ENCODE measurements at places on chromosomes 3 and 15.

DNA sequence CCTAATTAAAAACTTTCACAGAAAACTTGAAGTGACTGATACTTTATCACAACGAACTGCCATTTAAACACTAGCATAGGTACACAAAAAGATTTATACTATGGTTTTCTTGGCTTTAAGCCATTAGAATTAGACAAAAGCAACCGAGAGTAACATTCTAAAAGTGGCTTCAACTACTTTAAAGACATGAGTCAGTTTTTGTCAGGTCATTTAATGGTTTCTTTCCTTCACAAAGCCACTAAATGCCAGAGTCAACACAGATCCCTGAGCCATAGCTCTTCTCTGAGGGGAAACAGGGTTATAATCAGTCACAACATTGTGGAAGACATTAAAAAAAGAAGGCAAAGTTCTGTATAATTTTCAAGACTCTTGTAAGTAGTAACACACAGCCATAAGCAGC is 54.6 kb downstream of the CAPN3 start:
- DNase-seq, result no peak

GRCh38 chr15:28885630-28886430 is at the start of gene APBA2:
TSS of gene APBA2 (plus strand) at chr15:28885974. CDS start at chr15:29053885, 167,911 bp downstream.
- DNase-seq, result no peak

DNA sequence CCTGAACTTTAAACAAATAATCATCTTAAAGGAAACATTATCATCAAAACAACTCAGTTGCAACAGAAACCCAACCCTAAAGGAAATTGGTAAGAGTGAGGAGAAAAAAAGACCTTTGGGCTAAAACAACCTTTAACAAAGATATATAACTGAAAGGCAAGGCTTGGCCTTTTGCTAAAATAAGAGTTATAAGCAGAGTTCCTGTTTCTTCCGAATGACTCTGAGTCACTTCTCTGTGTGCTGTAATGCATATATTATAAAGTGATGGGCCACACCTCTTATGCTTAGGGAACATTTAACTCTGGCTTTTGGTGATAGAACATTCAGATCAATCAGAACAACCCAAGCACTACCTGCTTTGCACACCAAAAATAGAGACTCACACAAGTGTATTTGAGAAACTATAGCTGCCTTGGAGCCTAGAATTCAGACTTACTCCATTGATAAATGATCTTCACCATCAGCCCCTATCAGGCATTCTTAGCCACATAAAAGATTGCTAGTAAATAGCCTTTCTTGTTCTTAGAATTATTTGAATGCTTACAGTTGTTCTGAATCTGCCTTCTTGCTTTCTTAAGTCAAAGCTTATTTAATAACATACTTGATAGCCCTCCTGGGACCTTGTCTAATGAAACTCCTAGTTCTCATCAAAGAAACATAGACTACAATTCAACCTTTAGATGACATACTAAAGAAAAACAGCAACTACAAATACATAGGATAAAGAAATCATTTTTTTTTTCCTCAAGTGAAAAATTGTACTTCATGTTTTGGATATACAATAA is 294.2 kb upstream of the SEMA6D start:
- peak; percentile 46 for DNase-seq

DNA sequence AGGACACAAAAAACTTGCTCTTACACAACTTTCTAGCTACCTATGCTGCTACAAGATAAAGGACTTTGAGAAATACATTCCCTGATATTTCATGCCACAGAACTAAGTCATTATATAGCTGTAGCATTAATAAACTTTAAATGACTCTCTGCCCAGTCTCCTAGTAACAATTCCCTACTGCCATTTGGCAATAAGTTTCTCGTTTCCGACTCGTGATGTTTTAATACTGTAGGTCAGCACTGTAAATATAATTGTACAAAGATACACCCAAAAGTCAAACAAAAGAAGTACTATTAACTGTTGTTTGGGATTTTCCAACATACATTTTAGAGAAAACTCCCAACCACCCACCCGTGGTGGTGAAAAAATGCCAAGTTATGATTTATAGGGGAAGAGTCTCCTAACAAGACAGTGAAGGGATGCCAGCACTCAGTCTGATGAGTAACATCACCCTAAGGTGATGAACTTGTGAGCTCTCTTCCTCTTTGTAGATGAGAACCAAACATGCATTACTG is 132.2 kb downstream of the DUT start:
- no peak for DNase-seq

DNA sequence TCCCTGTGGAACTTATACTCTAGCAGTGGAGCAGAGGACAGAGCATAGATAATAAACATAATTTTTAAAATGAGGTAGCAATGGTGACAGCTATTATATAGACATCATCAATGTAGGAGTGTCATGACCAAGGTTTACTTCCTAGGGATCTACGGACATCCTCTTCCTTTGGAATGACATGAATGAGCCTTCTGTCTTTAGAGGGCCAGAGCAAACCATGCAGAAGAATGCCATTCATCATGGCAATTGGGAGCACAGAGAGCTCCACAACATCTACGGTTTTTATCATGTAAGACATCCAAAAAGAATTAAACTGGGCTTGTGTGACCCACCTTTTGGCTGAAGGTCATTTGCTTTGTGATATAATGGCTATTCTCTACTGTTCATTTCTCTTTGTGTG is 30.1 kb upstream of the CAPN3 start:
- DNase-seq, result no peak

GRCh38 chr3:136353461-136353860 is 103.3 kb downstream of the PCCB start:
- DNase-seq, result no peak

DNA sequence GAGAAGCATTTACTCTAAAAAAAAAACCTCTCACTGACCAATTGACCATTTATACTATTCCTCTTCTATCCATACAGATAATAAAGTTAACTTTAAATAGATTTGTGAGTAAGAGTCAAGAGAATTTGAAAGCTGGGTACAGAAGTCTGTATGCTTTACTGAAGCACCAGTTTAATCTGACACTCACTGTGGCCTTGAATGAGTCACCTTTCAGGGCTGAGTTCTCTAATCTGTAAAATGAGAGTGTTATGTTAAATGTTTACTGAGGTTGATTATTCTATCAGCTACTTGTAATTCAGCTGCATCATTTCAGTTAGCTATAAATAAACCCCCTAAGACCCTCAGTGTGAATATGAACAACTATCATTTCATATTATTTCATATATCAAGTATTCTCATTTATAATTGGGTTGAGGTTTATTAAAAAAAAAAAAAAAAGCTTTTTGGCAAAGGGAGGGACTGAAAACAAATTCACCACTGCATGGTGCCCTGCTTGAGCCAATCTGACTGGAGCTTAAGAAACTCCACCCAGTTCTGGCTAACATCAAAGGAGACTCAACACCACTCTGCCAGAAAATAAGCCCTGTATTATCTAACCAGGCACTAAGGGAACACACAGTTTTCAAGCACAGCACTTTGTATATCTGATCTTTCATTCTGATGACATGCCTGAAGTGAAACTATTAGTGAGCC is 2.8 kb downstream of the MAP4 start:
- DNase-seq, result peak; percentile 34
